ENCODE measurements at places on chromosomes 4 and X. TPM values are rescaled to one million over a fixed set of nuclear protein-coding genes. Genes with fewer than 3 reads are reported as not detected.

SH3D19 gene
- 86.4 TPM for total RNA-seq

KCNIP4 gene
- not detected for total RNA-seq

RPL9 gene
- total RNA-seq, result 2,100 TPM

EPGN gene
- total RNA-seq, result 6.9 TPM

PLAC1 gene
- total RNA-seq, result not detected

ACTRT1 gene
- total RNA-seq, result not detected

RPL39 gene
- total RNA-seq, result 1,813 TPM

SLC9B1 gene
- total RNA-seq, result not detected

RNF175 gene
- 2.2 TPM for total RNA-seq

NOX1 gene
- total RNA-seq, result not detected

YY2 gene
- total RNA-seq, result 0.98 TPM

BST1 gene
- 5.2 TPM for total RNA-seq

CXorf49 gene
- total RNA-seq, result not detected

TCEANC gene
- total RNA-seq, result 3.2 TPM

STPG2 gene
- total RNA-seq, result not detected

HTN1 gene
- not detected for total RNA-seq

TEX13D gene
- total RNA-seq, result not detected

SLC38A5 gene
- 15.5 TPM for total RNA-seq

ZNF595 gene
- 12.8 TPM for total RNA-seq

GUCY1A1 gene
- 21.6 TPM for total RNA-seq

SOWAHD gene
- total RNA-seq, result not detected

DCAF4L1 gene
- not detected for total RNA-seq

ZNF275 gene
- total RNA-seq, result 7.6 TPM

SERTM2 gene
- 28.2 TPM for total RNA-seq

VEGFC gene
- total RNA-seq, result 14.2 TPM

APOOL gene
- total RNA-seq, result 9.3 TPM

CCDC110 gene
- 1.2 TPM for total RNA-seq

SAP30 gene
- 13.0 TPM for total RNA-seq

ADH1A gene
- total RNA-seq, result not detected

ZFP42 gene
- not detected for total RNA-seq

ASB9 gene
- total RNA-seq, result 2.0 TPM

TREX2 gene
- total RNA-seq, result 9.6 TPM

FAM241A gene
- 3.4 TPM for total RNA-seq

RNF128 gene
- 5.6 TPM for total RNA-seq
